Glomerular endothelial cell (primary cell): ENCODE measurements at places on chromosomes 2 and 18. TPM values are rescaled to one million over a fixed set of nuclear protein-coding genes. Genes with fewer than 3 reads are reported as not detected.

DUSP2 gene
- 0.10 and 0.18 TPM in 2 replicates for total RNA-seq

SLC4A5 gene
- total RNA-seq, result 0.10 and 0.18 TPM in 2 replicates

RNF25 gene
- 24.0 and 25.9 TPM in 2 replicates for total RNA-seq

CEBPZOS gene
- 18.3 and 36.0 TPM in 2 replicates for total RNA-seq

MAB21L4 gene
- not detected in 2 replicates for total RNA-seq

RBMS1 gene
- total RNA-seq, result 55.8 and 69.7 TPM in 2 replicates
